ENCODE measurements at places on chromosomes 1 and 21. TPM values are rescaled to one million over a fixed set of nuclear protein-coding genes. Genes with fewer than 3 reads are reported as not detected.

The HIPK1 gene
- 65.7 TPM for total RNA-seq

The BMP8A gene
- 0.52 TPM for total RNA-seq

The ACTA1 gene
- total RNA-seq: 48.5 TPM

The LGR6 gene
- 0.66 TPM for total RNA-seq

The PDE4B gene
- total RNA-seq: 18.6 TPM

- no peak overlapping the region for H3K4me3 ChIP-seq
- DNase-seq: no peak
- no peaks in the 10 kb centered on the region for H3K36me3 ChIP-seq
- no peaks in the 10 kb centered on the region for H3K27me3 ChIP-seq
Measured at GRCh38 chr1:22255341-22256212, 112.7 kb upstream of the WNT4 start.

DNA sequence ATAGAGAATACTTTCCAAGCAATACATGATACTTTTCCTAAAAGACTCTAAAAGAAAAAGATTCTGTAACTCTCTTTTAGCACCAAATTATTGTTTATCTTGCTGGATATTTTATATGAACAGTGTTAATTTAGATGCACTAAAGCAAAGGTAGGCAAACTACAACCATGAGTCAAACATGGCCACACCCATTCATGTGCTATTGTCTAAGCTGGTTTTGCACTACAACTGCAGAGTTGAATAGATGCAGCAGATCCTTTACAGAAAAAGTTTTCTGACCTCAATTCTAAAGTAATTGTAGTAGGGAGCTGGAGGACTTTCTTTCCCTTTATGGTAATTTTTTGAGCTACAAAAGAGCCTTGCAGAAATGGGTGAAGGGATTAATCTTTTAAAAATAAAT, 19.4 kb downstream of the BLZF1 start:
- no peak for DNase-seq
- no peak overlapping the region for H3K4me3 ChIP-seq
- no peaks in the 10 kb centered on the region for H3K27me3 ChIP-seq
- no peak overlapping the region for H3K27ac ChIP-seq

DNA sequence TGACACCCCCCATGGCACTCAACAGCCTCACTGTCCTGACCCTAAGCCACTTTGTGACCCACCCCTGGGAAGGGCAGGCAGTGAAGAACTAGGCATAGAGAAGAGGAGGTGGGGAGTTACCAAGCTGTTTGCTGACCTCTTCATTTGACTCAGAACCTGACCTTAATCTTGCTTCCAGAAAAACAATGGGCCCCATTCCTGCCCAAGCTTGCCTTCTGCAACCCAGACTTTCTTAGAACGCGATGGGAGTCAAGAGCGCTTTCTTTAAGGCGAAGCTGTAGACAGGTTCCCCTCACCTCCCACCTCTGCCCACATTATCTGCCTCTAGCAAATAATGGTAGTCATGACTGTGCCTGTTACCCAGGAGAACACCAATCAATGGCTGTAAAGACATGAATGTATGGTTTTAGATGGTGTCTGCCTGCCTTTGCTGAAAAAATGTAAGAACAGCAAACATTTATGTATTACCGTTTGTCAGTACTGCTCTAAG, 8.2 kb upstream of the CBR3 start:
- no peaks in the 10 kb centered on the region for H3K27me3 ChIP-seq
- H3K4me1 ChIP-seq: peaks cover 4% of the 10 kb centered on the region
- H3K4me3 ChIP-seq: no peak overlapping the region
- H3K27ac ChIP-seq: no peak overlapping the region

DNA sequence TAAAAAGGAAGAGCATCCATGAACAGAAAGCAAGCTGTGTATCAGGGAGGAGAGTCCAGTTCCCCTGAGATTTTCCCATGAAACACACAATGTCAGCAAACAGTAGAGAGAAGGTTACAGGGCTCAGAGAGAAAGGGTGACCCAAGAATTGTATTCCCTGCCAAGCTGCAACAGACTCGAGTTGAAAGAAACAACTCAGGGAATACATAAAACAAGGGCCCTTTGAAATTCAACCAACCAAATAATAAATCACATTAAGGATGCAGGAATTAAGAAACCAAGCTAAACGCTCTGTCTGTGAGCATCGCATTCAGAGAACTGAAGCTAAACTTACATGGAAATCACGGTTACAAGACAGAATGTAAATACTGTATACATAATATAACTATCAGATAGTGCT, 20.2 kb downstream of the S100A16 start:
- no peak for DNase-seq
- H3K4me3 ChIP-seq: no peak overlapping the region
- no peaks in the 10 kb centered on the region for H3K27me3 ChIP-seq
- no peak overlapping the region for H3K27ac ChIP-seq
- H3K36me3 ChIP-seq: no peaks in the 10 kb centered on the region
- no peaks in the 10 kb centered on the region for H3K4me1 ChIP-seq

GRCh38 chr1:17375651-17376050, 3.7 kb downstream of the PADI6 start:
- no peak overlapping the region for H3K27ac ChIP-seq
- peaks cover 8% of the 10 kb centered on the region for H3K4me1 ChIP-seq
- no peaks in the 10 kb centered on the region for H3K27me3 ChIP-seq
- no peaks in the 10 kb centered on the region for H3K36me3 ChIP-seq

DNA sequence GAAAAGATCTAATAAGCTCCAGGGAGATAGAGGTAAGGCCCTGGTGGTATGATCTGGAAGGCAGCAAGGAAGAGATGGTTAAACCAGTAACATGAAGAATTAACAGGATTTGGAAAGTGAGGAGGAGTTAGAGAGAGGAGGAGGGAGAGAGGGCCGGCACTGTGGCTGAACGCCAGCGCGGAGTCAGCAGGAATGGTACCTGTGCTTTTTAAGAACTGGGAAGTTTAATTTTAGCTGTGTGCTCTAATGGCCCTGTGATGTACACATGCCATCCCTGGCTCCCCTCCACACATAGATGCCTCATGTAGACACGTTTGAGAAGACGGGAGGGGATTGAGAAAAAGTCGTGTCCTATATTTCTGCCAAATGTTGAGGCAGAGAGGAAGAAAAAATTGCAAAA, 13.8 kb upstream of the AVPR1B start:
- no peak overlapping the region for H3K27ac ChIP-seq
- H3K36me3 ChIP-seq: no peaks in the 10 kb centered on the region
- no peaks in the 10 kb centered on the region for H3K27me3 ChIP-seq
- no peak for DNase-seq
- H3K4me1 ChIP-seq: no peaks in the 10 kb centered on the region

- H3K4me3 ChIP-seq: no peak overlapping the region
- no peak for DNase-seq
- H3K4me1 ChIP-seq: no peaks in the 10 kb centered on the region
Measured at GRCh38 chr21:23725576-23725975, 1881.7 kb downstream of the MRPL39 start.

DNA sequence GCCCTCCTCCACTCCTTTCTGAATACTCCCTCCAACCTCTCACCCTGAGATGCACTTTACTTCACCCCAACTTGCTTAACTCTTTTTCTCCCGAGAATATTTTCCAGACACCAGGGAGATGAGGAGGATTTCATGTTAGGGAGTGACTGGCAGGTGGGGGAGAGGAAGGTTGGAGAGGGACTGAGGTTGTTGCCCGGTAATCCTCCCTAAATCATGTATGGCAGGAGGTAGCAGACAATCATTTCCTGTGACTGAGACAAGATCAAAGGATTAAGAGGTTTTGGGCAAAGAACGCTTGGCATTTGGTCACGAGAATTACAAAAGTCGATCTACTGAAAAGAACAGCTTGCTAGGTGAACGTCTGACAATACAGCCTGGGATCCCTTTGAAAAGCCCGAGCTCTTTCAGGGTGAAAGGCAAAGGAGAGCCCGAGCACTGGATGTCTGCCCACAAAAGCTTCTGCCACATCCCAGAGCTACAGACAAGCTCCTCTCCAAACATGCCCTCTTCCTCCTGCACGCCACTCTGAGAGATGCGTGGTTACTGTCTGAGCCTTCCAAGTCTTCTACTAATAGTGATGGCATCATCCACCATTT, 154.1 kb downstream of the DAB1 start:
- no peaks in the 10 kb centered on the region for H3K27me3 ChIP-seq
- no peaks in the 10 kb centered on the region for H3K36me3 ChIP-seq
- no peak overlapping the region for H3K27ac ChIP-seq
- no peak overlapping the region for H3K4me3 ChIP-seq
- no peaks in the 10 kb centered on the region for H3K4me1 ChIP-seq

DNA sequence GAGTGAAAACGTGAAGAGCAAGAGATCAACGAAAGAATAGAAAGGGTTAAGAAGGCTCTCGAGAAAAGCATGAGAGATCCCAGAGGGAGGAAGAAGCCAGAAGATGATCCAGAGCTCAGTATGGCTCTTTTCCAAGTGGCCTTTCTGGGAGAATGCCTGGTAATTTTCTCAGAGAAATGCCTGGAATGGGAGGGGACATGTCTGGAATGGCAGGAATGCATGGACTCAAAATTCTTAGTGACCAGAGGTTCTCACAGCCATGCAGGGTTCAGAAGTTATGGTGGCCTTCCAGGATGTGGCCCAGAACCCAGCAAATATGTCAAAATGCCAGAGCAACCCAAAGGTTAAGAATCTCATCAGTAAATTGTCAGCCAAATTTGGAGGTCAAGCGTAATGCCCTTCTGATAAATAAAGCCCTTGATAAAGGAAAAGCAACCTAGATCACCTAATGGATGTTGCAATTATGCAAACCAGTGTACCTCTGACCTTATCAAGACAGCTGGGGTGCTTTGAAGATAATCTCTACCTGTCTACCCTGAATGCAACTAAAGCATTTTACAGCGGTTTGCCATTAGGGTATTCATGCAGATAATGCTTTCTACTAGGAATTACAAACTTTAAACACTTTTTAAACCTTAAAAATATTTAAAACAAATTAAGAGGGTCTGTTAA, 53.1 kb downstream of the NBPF6 start:
- no peak overlapping the region for H3K4me3 ChIP-seq
- H3K36me3 ChIP-seq: no peaks in the 10 kb centered on the region
- no peaks in the 10 kb centered on the region for H3K27me3 ChIP-seq
- 0 out of 2 replicates have a peak, but pooled peaks cover 3% of the 10 kb centered on the region for H3K4me1 ChIP-seq
- no peak overlapping the region for H3K27ac ChIP-seq

DNA sequence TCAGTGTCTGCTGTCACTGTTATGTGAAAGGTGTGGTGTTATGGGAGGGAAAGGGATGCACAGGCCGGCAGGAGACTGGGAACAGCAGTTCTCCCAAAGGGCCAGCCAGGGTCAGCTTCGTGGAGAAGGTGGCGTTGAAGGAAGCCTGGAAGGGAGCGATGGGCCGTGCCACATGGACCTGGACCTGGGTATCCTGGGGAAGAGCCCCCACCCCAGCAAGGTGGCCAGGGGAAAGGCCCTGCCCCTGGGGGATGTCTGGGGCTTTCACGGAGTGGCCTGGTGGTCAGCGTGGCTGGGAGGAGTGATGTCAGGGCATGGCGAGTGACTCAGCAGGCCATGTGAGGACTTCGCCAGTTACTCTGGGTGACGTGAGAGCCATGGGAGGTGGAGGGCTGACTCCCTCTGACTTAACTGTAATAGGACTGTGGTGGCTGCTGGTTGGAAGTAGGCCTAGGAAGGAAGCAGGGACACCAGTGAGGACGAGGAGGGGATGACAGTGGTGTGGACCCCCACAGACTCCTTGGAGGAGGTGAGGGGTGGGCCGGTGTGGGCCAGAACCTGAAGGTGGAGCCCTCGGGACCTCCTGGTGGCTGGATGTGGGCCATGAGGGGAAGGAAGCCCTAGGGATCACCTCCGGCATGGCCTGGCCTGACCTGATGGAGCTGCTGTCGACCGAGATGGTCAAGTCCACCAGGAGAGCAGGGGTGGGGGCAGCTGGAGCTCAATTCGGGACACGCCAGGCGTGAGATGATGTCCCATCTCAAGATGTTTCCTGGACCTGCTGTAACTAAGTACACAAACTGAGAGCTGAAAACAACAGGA, 54.5 kb downstream of the BACE2 start:
- no peaks in the 10 kb centered on the region for H3K4me1 ChIP-seq
- no peaks in the 10 kb centered on the region for H3K36me3 ChIP-seq
- H3K4me3 ChIP-seq: no peak overlapping the region
- no peak for DNase-seq
- no peak overlapping the region for H3K27ac ChIP-seq

- H3K4me1 ChIP-seq: no peaks in the 10 kb centered on the region
- H3K4me3 ChIP-seq: no peak overlapping the region
- H3K27ac ChIP-seq: no peak overlapping the region
- no peak for DNase-seq
- peaks cover 12% of the 10 kb centered on the region for H3K36me3 ChIP-seq
Measured at GRCh38 chr1:223785808-223786207, 59.9 kb downstream of the TP53BP2 start.

DNA sequence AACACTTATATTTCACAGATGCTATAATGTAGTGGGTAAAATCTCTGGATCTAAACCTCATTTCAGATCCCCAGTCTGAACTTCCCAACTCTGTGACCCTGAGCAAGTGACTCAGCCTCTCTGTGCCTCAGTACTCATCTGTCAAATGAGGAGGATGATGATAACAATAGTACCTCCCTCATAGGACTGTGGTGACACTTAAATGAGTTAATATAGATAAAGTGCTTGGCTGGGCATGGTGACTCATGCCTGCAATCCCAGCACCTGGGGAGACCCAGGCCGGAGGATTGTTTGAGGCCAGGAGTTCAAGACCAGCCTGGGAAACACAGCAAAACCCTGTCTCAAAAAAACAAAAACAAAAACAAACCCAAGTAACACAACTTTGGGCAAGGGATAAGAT, 4.7 kb upstream of the ECE1 start:
- no peaks in the 10 kb centered on the region for H3K4me1 ChIP-seq
- H3K36me3 ChIP-seq: no peaks in the 10 kb centered on the region
- DNase-seq: no peak
- no peak overlapping the region for H3K27ac ChIP-seq
- H3K4me3 ChIP-seq: no peak overlapping the region
- no peaks in the 10 kb centered on the region for H3K27me3 ChIP-seq

DNA sequence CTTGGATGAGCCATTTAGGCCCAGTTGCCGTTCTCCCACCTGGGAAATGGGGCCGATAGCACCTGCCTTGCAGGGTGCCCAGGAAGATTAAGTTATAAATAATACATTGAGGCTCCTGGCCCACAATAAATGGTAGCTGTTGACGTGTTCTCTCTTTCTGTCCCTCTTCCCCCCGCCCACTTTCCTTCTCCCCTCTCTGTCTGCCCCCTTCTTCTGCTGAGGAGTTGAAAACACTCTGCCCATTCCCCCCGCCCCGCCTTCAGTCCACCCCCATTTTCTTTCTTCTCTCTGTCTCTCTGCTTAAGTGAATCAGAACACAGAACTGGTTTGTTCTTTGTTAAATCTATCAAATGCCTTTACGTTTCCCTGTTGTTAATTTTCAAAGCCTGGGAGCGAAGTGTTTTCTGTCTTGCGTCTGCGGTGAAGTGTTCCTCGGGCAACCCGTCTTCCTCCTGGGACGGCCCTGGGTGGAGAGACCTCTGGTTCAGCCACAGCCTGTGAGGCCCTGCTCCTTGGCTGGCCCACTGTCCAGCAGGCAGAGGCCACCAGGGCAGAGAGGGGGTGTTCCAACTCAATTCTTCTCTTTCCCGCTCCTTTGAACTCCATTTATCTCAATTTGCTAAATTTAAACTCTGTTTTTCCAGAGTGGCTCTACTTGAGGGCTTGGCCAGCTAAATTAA, 29.3 kb upstream of the SELENON start:
- no peaks in the 10 kb centered on the region for H3K36me3 ChIP-seq
- no peak overlapping the region for H3K27ac ChIP-seq
- H3K4me1 ChIP-seq: no peaks in the 10 kb centered on the region
- H3K27me3 ChIP-seq: no peaks in the 10 kb centered on the region
- H3K4me3 ChIP-seq: no peak overlapping the region

- H3K4me1 ChIP-seq: no peaks in the 10 kb centered on the region
- no peak overlapping the region for H3K4me3 ChIP-seq
- H3K27ac ChIP-seq: no peak overlapping the region
- H3K36me3 ChIP-seq: no peaks in the 10 kb centered on the region
- no peaks in the 10 kb centered on the region for H3K27me3 ChIP-seq
Measured at GRCh38 chr1:43398227-43398626, 8.5 kb downstream of the SZT2 start.
